Activated CD4-positive, alpha-beta T cell treated with anti-CD3 and anti-CD28 coated beads, Interleukin-2, amount 50 U/mL, for 1 hour (primary cell): ENCODE measurements at places on chromosomes 7 and 10.

GRCh38 chr10:121974535-121975294, at the start of gene NSMCE4A:
NSMCE4A (minus strand) TSS chr10:121975217; CDS start chr10:121975165, 52 bp downstream.
- peak; percentile 65 for DNase-seq

GRCh38 chr7:39749177-39749576, 125.8 kb downstream of the RALA start:
- DNase-seq, result no peak

DNA sequence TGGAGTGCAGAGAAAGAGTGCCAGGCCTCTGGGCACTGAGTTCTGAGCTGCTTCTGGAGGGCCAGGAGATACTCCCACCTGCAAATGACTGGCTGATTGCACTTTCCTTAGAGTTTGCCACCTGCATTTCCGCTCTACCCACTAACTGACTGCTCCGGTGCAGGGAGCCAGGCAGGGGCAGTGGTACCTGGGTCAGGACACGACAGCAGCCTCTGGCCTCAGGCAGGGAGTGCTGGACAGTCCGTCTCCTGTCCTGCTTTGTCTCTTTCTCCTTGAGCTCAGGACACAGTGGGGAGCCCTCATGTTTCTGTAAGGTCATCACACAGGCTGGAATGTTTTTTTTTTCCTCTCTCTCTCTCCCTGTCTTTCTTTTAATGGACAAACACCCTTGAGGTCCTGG, 252.0 kb downstream of the DPP6 start:
- DNase-seq, result no peak

DNA sequence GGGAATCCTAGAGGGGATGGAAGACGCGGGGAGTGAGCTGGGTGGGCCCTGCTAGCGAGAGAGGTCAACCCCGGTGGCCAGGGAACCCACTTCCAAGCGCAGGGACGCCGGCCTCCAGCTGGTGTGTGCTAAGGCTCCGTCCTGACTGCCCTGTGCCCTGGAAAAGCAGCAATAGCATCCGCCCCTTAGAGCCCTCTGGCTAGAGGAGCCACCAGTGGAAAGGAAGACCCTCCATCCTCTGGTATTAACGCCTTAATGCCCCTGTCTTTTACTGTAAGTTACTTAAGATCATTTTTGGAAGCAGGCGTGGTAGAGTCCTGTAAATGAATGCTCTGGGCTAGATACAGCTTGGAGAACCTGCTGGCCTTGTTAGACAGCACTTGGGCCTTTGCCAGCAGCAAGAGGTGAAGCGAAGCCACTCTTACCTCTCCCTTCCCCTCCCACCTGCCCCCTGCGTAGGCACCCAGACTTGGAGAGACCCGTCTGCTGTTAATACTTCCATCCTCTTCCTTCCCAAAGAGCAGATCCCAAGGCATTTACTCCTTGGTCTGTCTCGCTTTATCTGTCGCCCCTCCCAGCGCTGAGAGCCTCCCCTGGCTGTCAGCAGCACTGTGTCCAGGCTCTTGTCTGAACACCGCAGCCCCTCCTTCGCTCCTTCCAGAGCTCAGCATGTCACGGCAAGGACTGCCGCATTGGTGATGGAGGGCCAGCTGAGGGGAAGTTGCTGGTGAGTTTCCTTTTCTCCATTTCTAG, 4.6 kb downstream of the REPIN1 start:
- no peak for DNase-seq

- DNase-seq, result no peak
Measured at GRCh38 chr7:52659178-52659577, 376.3 kb upstream of the POM121L12 start.

DNA sequence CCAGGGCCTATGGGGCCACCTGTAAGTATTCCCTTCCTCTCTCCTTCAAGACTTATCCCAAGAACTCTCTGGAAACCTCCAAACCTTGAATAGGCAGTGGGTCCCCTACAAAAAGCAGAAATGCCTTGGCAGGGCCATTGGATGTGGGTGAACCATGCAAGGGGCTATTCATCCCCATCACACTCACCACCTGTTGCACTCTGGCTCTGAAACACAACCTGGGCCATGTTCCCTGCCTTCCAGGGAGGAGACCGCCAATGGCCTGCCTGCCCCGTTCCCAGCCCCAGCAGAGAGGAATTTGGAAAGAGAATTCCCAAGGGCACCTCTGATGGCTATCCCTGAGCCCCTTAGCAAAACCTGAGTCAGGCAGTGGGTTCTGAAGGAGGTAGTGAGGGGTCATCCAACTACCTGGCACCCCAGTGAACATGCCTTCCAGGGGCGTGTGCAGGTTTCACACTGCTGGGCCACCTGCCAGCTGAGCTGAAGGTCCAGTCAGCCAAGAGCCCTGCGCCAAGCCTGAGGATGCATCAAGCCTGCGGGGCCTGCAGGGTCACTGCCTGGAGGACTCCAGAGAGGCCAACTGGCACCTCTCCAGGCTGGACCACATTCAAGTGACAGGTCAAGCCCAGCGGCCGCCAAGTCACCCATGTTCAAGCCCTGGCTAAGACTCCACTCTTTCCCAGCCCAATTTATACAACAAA, 101.3 kb downstream of the COL13A1 start:
- DNase-seq, result no peak

GRCh38 chr7:102129636-102130370, 156.9 kb upstream of the SH2B2 start:
- DNase-seq, result no peak

DNA sequence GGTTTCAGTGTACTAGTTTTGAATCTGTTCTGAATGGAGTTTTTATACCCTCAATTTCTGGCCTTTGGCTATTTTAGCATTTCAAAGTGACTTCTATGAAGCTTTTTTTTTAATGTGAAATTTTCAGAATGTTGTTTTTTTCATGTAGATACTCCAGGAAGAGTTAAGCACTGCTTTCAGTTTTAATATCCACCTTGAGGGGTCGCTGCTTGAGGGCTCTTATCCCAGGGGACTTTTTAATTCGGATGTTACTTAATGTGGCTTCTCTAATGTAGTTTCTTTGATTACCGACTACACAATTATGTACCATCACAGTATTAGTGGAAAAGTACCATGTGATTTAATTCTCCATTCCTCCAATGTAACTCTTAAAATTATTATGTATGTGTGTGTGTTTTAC, 5.2 kb downstream of the IFIT5 start:
- DNase-seq, result peak; percentile 13

- DNase-seq, result no peak
Measured at GRCh38 chr7:19091550-19092200, 25.8 kb downstream of the TWIST1 start.

- no peak for DNase-seq
Measured at GRCh38 chr10:31578951-31579350, 259.9 kb downstream of the ZEB1 start.

DNA sequence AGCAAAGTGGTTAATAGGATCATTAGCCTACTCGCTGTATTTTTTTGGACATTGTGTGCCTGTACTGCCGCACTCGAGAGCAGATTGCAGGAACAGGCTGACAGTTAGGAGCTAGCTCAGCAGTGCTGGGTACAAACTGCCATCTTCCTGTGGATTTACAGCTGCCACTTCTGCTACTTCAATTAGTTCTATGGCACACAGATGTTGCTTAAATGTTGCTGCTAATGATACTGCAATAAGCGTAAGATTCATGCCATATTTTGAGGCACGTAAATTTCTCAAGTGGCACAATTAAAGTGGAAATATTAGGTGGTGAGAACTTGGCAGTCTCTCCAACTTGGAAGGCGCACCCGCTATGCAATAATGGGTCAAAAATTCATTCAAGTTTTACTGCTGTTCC, 171.9 kb downstream of the EBF3 start:
- no peak for DNase-seq

DNA sequence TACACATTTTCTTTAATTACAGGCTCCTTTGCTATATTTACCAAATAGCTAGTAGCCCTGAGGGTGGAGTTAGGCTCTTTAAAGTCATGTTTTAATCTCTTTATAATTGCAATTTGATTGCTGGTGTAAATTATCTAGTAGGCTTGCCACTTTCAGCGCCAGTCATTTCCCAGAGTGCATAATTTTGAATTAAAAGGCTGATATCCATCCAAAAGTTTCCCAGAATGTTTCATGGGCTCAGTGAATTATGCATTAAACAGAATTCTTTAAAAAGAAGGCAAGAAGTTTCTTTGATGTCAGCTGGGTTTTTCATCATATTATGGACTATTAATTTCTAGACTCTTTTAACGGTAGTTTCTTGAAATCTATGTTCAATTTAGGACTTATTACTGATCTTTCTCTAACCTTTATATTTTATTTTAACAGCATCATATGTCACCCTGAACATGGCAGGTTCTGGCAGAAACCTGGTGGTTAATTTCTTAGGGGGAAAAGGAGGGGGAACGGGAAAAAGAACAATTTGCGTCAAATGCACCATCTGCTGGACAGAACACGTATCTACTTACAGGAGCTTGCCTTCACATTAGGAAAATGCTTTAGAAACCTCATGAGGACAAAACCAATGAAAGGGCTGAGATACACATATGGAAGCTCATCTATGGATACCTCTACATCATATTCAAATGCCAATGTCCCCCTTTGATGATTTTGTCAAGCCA, 171.1 kb downstream of the GRM3 start:
- no peak for DNase-seq

GRCh38 chr10:54607983-54608382, 193.0 kb downstream of the PCDH15 start:
- no peak for DNase-seq

GRCh38 chr7:23105086-23105643, 420 bp upstream of the KLHL7 start:
- DNase-seq, result no peak

- DNase-seq, result no peak
Measured at GRCh38 chr7:44472843-44473242, 17.6 kb downstream of the NUDCD3 start.

DNA sequence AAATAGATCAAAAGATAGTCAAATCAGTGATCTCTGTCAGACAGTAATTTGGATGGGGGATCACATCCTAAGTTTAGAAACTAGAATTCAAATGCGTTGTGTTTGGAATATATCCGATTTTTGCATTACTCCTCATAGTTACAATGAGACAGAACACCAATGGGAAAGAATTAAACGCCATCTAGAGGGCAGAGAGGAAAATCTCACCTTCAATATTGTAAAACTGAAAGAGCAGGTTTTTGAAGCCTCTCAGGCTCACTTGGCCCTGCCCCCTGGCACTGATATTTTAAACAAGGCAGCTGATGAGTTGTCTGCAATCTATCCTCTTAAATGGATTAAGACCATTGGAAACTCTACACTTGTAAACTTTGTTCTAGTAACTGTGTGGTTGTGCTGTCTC, 17.7 kb downstream of the FRG2B start:
- DNase-seq, result no peak

DNA sequence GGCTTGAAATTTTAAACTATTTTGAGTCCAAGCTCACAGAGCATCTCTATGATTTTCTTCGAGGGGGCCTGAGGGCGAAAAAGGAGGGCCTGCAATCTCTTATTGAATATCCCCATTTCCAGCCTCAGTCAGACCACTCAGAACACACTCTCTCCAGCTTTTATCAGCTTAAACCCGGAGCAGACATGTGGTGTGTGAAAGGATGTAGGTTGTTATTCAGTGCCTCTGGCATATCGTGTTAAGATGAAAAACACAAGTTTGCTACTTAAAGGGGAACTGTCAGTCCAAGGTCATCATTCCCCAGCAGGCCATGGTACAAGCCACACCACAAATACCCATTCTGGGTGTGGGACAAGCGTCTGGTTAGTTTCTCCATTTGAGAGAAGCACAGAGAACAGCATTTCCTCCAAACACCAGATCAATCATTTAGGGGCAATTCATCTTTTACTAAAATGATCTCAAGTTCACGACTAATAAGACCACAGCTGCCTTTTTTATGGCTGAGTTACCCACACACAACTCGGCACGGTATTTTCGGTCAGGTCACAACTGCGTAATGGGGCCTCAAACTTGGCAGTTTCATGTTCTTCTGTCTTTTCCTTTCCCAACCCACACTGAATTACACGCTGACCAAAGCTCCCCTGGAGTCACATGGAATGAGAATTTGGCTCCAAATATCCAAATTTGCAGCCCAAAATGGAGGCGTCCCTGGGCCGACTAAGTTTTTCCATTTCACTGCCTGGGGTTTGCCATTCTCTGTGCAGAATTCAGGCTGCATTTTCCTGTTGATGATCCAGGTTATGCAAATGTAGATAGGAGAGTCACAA, 188.4 kb downstream of the SEM1 start:
- no peak for DNase-seq

GRCh38 chr7:148253629-148254028, 336.9 kb upstream of the C7orf33 start:
- DNase-seq, result no peak

GRCh38 chr10:72126872-72127232, 38.5 kb upstream of the SPOCK2 start:
- no peak for DNase-seq

DNA sequence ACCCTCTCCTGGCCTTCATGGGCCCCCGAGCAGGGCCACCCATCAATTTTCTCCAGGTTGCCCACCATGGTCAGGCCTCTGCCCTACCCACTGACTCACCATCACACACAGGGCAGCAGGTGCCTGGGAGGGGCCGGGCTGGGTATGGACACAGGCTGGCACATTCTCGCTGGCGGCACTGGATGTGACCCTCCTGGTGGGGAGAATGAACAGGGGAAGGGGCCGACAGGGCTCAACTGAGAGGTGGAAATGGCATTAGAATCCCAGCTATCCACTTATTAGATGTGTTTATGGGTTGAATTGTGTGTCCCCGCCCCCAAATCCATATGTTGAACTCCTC, 16.4 kb downstream of the KCP start:
- no peak for DNase-seq

DNA sequence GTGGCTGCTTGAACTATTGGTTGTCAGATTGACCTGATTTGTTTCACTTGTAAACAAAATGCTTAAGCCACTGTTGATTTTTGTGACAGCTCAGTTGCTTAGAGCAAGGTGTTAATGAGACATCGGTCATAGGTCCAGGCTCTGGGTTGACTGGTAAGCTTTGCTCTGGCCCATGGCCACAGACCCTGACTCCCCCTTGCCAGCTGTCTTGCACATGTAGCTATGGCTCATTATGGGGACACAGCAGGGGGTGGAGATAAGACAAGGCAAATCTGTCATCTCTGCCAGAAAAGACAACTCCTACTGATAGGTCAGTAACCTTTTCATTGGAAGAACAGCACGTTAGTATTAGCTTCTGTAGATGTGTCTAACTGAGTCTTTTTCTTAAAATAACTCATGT, 95.3 kb downstream of the KAT6B start:
- DNase-seq, result no peak

DNA sequence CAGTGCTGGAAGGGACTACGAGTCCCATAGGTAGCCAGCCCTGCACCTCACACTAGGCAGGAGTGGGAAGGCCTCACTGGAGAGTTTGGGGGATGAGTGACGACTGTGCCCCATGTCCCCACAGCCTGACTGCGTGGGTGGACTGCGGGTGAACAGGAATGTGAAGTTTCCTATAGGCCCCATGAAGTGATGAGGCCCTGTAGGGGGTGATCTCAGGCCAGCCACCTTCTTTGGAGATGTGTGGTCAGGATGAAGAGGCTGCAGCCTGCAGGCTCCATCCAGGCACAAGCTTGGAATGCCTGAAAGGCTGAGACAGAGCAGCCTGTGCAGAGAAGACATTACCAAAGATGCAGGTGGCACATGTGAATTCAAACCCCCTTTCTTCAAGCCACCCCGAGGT, 94.9 kb downstream of the CPXM2 start:
- DNase-seq, result no peak

GRCh38 chr10:35130663-35131062, 4.0 kb downstream of the CREM start:
- no peak for DNase-seq

GRCh38 chr7:2018569-2019460, 213.9 kb downstream of the MAD1L1 start:
- DNase-seq, result no peak

GRCh38 chr7:151903249-151904032, 26.5 kb upstream of the PRKAG2 start:
- DNase-seq, result no peak

- no peak for DNase-seq
Measured at GRCh38 chr10:75304313-75304712, 68.6 kb upstream of the COMTD1 start.

- DNase-seq, result no peak
Measured at GRCh38 chr7:13031468-13031867, 344.0 kb downstream of the ARL4A start.
